Hair follicular keratinocyte (primary cell): ENCODE measurements at places on chromosomes 5 and 9. TPM values are rescaled to one million over a fixed set of nuclear protein-coding genes. Genes with fewer than 3 reads are reported as not detected.

TMEM174 gene
- total RNA-seq = not detected in 2 replicates

ADAMTS13 gene
- total RNA-seq = 0.61 and 0.70 TPM in 2 replicates

ZDHHC11B gene
- not detected in 2 replicates for total RNA-seq

SLC2A8 gene
- 16.5 and 17.0 TPM in 2 replicates for total RNA-seq

IFNA5 gene
- not detected in 2 replicates for total RNA-seq

RGS7BP gene
- total RNA-seq = not detected in 2 replicates

PCDHGB1 gene
- 0.23 and 0.38 TPM in 2 replicates for total RNA-seq

ADAMTS2 gene
- 0.23 and 0.68 TPM in 2 replicates for total RNA-seq

MARVELD2 gene
- 17.2 and 21.5 TPM in 2 replicates for total RNA-seq

SOX30 gene
- not detected in 2 replicates for total RNA-seq

F2RL1 gene
- total RNA-seq = 47.1 and 69.0 TPM in 2 replicates

ACER2 gene
- total RNA-seq = 3.5 and 4.7 TPM in 2 replicates

CDH6 gene
- not detected in 2 replicates for total RNA-seq

SLC4A9 gene
- total RNA-seq = not detected in 2 replicates

ADAMTS6 gene
- total RNA-seq = 22.0 and 24.4 TPM in 2 replicates

PCDHGA4 gene
- 0.08 and 0.15 TPM in 2 replicates for total RNA-seq

LCN2 gene
- total RNA-seq = 8.8 and 22.4 TPM in 2 replicates

FOXD4L5 gene
- total RNA-seq = not detected in 2 replicates

DMGDH gene
- total RNA-seq = not detected in 2 replicates

ECM2 gene
- total RNA-seq = 0.62 and 0.84 TPM in 2 replicates

ADRB2 gene
- 10.6 and 11.9 TPM in 2 replicates for total RNA-seq

HAUS6 gene
- total RNA-seq = 14.3 and 15.1 TPM in 2 replicates

CARD9 gene
- total RNA-seq = 0.08 and 0.19 TPM in 2 replicates

INSL4 gene
- total RNA-seq = not detected in 2 replicates

PCDHA1 gene
- not detected in 2 replicates for total RNA-seq

PCDHGB3 gene
- 0.31 and 0.46 TPM in 2 replicates for total RNA-seq

ELAVL2 gene
- 3.0 and 10.9 TPM in 2 replicates for total RNA-seq

CTXN3 gene
- total RNA-seq = not detected in 2 replicates

LHX2 gene
- 6.0 and 12.3 TPM in 2 replicates for total RNA-seq

GRM6 gene
- total RNA-seq = not detected in 2 replicates
